MCF 10A (cell line): ENCODE measurements at places on chromosomes 11 and 22.
A peak's percentile ranks its signal among the peaks of the same experiment; 100 is the strongest.

GRCh38 chr11:121291896-121292494 lies 576 bp upstream of the SC5D start:
- no peak for DNase-seq

DNA sequence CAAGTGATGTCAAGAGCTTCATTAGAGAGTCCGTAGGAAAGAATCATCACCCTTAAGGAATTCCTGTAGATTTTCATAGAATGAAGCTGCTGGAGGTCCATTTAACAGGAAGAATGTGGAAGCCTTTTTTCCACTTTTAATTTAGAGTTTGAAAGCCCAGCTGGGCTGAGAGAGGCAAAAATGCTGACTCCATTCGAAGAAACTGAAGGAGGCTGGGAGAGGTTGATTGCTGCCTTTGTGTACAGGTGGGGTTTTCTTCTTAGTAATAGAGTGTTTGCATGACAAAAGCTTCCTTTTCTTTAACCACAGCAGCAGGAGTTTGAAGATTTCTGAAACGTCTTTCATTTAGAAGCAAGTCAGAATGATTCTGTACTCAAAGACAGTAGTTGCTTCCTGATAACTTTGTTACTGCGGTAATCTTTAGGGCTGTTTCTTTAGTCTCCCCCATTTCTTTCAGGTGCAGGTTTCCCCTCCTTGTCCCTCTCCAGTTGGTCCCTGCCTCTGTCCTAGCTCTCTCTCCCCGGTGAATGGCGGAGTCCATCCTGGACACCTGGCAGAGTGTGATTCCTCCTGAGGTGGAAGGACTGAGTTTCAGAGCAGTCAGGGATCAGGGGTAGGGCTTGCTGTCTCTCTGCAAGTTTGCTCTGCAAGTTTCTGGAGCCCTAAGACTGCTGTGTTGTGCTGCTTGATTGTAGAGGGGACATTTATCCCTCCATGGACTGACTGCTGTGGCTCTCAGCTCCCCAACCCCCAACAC lies 166.2 kb downstream of the LDLRAD3 start:
- DNase-seq = no peak

DNA sequence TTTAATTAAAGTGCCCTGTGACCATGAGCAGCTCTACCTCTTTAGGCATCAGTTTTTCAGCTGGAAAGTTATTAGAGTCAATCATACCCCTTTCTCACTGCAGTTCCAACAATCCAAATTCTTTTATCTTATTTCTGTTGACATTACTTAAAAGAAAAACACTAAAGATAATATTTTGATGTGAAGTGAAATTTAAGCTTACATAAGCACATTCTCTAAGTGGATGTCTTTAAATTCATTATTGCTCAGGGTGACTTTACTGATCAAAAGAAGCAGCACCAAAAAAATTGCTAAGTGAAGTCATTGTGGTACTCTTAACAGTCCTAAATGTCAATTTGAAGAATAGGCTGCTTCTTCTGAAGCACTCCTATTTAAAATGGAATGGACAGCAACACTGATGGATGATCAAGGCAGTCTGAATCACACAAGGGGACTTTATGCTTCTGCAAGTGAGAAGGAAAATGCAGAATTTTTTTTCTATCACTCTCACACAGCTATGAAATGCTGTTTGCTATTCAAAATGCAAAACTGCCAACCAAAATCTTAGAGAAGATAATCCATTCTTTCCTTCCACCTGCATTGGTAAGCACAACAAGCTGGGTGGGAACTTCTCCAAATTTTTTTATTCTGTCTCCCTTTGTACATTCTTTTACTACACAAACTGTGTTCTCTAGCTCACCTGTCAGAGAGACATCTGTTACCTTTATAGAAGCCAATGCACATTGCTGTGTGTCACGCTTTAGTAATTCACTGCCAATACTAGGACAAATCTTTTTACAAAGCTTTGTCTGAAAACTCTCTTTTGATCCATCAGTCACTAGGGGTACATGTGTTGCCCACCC lies 179.9 kb downstream of the GRIA4 start:
- no peak for DNase-seq

DNA sequence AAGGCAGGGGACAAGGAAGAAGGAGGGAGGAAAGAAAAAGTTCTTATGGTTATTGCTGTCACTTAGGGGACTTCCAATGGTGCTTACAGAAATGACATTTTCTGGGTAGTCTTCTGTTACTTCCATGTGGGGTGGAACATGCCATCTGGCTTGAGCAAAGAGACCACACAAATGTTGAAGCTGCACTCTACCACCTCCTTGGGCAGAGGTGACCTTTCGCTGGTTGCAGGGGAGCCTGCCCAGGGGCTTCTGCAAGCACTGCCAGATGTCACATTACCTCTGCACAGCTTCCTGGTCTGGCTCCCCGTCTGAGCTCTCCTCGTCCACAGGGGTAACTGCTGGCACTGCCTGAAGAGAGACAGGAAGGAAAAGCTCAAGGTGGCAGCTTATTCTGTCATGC lies 32.6 kb upstream of the APOA1 start:
- no peak for DNase-seq

- peak; percentile 39 for DNase-seq
Measured at GRCh38 chr11:110433393-110434333, 3.9 kb downstream of the FDX1 start.

DNA sequence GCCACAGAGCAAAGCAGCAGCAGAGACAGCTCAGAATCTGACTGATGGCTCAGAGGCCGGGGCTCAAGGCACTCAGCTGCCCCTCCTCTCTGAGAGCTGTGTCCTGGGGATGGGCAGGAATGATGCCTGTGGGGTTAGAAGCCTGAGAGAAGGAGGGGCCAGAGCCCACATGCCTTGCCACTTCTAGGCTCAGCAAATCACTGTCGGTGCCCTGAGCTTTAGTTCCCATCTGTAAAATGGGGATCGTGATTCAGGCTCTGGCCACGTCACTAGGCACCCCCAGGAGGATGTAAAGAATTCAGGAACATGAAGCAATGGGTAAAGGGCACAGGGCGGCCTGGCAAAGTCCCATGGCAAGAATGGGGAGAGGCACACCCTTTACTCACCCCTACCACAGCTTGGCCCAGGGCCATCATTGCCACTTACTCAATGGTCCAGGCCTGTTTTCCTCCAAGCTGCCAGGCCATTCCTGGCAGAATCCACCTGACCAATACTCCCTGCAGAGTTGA lies 3.4 kb upstream of the CDC42EP2 start:
- peak; percentile 100 for DNase-seq

DNA sequence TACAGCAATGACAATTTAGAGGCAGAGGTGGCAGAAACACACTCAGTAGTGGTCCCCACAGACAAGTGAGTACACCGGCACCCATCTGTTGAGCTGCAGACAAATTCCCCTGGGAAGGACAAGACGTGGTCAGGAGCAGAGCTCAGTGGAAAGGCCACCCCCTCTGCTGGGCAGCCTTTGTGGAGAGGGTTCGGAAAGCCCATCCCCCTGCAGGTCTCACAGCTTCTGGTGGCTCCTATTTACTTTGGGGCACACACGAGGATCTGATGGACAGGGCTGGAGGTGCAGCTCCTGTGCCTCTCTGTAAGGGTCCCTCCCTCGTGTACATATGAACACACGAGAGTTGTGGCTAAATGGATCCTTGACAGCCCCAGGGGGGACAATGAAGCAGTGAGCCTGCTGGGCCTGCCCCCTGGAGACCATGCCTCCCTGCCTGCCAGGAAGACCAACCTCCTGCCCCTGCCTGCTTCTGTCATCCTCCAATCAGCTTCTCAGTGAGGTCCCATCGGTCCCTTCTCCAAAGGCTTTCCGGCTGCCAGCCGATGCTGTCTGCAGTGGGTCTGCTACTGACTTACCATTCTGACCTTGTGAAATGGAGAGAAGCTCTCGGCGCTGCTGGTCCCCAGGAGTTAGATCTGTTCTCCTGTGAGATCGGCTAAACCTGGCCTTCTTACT lies 161.5 kb downstream of the CACNA1I start:
- DNase-seq = no peak

GRCh38 chr11:61028135-61028729 lies 56.8 kb downstream of the CD6 start:
- DNase-seq = peak; percentile 36

DNA sequence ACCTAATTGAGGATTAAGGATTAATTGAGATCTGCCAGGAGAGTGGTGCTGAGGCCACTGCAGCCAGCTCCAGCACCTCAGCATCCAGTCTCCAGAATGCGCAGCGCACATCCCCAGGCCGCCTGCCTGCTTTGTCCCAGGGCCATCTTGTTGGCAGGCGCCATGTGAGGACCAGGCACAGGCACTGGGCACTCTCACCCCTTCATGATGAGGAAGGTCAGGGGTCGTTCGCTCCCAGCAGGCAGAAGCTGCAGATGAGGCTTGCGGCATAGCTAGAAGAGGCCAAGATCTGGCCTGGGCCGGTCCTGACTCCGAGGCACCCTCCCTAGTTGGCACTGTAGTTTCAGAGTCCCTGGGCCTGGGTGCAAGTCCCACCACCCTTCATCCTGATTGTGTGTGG lies 6.4 kb downstream of the CABP2 start:
- no peak for DNase-seq

GRCh38 chr11:13118194-13118593 lies 109.1 kb downstream of the RASSF10 start:
- peak; percentile 91 for DNase-seq

- no peak for DNase-seq
Measured at GRCh38 chr22:50505776-50506610, 1.5 kb downstream of the LMF2 start.

DNA sequence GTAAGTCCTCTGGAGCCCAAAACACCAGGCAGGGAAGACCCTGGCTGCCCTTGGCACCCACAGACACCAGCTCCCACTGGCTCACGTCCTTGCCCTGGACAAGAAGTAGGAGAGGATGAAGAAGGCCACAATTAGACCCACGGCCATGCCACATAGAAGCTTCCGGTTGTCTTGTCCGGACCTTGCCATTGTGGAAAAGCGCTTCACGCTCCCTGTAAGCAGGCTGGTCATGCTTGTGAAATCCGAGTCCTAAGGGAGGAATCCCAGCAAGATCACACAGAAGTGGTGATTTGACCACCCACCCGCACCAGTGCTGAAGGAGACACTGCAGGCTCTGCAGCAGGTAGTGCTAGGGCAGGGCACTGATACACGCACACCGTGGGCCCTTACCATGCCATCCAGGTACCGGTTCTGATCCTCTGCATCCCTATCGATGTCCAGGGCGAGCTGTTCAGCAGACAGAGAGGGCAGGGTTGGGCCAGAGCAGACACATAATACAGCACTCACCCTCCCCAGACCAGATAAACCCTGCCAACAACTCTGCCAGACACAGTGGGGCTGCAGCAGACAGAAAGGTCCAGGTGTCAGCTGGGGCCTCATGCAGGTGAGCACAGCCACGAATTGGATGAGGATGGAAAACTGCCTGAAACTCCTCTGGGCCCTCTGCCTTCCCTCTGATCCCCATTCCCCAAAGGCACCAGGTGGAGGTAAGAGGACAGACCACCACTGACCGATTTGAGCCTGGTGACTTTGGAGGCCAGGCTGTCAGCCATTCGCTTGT lies 1.8 kb downstream of the BET1L start:
- no peak for DNase-seq

DNA sequence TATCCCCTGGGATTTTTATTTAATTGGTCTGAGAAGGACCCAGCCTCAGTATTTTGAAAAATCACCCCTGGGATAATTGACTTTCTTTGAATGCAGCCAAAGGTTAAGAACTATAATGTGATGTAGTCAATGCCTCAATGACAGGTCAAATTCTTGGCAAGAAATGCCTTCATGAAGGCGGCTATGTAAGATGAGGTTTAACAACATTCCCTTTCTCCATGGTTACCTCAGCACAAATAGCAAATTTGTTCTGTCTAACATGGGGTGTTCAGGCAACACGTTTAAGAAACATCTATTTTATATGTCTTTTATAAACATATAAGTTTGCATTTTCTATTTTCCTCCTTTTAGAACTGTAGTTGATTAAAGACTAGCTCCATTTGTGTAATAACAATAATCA lies 5.3 kb downstream of the SLN start:
- DNase-seq = no peak

DNA sequence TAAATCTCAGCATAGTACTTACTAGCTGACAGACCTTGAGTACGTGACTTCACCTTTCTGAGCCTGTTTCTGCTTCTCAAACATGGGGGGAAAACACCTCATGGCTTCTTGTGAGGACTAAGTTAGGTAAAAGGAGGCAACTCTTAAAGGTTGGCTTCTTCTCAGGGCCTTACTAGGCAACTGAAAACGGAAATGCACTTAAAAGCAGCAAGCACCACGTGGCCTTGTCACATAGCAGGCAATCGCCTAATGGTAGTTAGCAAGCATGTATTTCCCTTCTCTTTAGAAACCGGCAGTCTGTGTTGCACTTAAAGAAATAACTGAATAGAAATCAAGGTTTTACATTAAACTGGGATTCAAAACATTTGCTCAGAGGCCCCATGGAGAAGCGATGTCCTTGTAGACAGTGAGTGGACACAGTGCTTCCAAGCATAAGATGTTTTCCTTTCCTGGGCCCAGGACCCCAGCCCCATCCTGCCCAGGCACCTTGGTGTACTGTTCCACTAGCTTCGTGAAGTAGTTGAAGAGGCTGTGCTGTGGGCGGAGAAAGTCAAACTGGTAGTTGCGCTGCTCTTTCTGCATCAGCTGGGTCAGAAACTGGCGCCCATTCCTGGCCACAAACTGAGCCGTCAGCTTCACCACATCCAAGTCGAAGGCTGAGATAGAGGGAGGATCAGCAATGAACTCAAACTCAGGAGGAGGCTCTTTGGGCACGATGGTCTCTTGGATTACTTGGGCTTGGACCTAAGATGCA lies 12.1 kb downstream of the SF3A1 start:
- no peak for DNase-seq

GRCh38 chr11:62108971-62109404 lies 14.8 kb upstream of the INCENP start:
- DNase-seq = no peak

DNA sequence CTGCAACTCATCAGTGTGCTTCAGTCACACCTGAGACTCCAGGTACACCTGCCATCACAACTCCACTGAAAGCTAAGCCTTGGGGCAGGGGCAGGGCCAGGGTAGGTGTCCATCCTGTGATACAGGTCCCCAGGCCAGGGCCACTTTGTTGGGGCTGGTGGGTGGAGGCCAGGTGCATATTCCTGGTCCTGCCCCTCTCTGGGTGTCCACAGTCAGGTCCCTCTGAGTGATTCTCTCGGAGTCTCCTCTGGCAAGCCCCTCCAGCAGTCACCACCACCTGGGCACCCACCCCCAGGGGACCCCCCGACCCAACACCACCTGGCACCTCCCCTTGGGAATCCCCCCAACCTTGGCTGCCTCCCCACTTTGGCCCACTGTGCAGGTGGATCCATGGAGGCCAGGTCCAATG lies 9.5 kb upstream of the ACR start:
- no peak for DNase-seq

DNA sequence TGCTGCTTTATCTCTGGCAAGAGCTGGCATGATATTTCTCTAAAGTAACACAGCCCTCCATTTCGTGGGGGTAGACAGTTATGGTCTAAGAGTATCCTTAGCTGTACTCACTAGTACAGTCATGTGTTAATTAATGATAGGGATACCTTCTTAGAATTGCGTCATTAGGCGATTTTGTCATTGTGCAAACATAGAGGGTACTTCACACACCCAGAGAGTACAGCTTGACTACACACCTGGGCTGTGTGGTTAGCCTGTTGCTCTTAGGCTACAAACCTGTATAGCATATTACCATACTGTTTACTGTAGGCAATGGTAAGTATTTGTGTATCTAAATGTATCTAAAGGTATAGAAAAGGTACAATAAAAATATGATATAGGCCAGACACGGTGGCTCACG lies 17.0 kb downstream of the XRCC6 start:
- no peak for DNase-seq

- DNase-seq = no peak
Measured at GRCh38 chr11:3145206-3145520, 19.9 kb downstream of the OSBPL5 start.

- DNase-seq = peak; percentile 92
Measured at GRCh38 chr11:114166897-114167323, 107.4 kb downstream of the ZBTB16 start.

- DNase-seq = no peak
Measured at GRCh38 chr22:44586999-44587736, 89.1 kb upstream of the RTL6 start.
